GOT3 (cell line): ENCODE measurements at places on chromosomes 12 and 14.

DNA sequence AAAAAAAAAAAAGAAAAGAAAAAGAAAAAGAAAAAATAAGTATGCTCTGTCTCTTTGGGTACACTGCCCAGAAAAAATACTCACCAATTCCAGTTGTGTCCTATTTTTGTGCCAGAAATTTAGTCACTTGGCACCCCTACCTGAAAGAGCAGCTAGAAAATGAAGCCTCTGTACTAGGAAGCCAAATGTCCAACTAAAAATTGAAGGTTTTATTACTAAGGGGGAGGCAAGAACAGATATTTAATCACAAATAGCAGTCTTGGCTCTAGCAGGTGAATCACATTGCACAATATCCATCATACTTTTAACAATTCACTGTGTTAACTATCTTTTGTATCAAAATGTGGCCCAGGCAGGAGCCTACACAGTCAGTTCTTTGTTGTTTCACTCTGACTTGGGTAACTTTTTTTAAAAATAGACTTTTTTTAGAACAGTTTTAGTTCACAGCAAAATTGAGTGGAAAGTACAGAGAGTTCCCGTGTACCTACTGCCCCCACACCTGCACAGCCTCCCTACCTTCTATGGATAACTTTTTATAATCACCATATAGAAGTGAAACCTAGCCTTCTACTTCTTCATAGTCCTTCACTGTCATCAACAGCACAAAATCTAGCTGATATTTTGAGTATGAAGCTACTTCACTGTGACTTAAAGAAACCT lies 87.1 kb upstream of the ATF7IP start:
- no peak for DNase-seq

GRCh38 chr12:49750027-49750995 lies 9.0 kb downstream of the TMBIM6 start:
- no peak for DNase-seq

DNA sequence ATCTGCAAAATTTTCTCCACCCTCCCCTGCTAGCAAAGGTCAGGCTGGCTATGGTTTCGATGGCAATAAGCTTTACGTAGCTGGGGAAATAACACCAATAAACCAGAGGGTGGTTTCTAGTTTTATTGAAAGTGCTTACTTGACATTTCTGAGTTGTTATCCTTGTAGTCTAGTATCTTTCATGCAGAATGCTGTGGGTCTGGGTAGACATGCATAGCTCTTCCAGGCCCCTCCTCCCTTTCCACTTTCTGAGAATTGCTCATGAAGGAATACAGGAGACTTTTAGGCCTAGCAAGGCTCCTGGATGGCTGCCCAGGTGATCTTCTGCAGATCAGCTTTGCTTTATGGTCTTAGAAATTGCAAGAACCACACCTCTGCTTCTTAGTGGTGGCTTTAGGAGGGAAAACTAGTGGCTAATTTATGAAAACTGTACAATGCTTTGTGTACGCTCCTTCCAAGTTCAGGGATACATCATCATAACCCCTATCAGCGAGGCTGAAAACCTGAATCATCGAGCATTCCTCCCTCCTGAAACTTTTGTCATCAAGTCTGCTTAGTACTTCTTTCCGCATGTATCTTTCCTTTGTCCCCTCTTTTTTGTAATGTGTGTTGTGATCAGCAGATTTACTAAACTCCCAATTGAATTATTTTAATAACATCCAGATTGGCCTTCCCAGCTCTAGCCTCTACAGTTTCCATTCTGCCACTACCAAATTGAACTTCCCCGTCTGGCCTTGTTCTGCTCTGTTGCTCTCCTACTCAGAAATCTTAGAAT lies 473.0 kb downstream of the RAD51B start:
- DNase-seq, result no peak

DNA sequence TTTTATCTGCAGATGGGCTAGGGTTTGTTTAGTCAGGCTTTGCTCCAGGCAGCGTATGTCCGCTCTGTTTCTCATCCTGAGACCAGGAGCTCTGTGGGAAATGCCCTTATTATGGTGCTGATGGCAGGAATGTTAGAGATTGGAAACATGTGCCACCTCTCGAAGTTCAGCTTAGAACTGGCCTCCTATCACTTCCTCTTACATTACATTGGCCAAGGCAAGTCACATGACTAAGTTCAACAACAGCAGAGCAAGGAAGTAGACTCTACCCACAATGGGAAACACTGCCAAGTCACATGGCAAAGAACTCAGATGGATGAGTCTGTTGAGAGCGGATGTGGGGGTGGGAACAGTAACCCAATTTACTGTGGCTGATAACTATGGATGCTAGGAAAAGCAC lies 161.9 kb upstream of the WSCD2 start:
- DNase-seq, result no peak

DNA sequence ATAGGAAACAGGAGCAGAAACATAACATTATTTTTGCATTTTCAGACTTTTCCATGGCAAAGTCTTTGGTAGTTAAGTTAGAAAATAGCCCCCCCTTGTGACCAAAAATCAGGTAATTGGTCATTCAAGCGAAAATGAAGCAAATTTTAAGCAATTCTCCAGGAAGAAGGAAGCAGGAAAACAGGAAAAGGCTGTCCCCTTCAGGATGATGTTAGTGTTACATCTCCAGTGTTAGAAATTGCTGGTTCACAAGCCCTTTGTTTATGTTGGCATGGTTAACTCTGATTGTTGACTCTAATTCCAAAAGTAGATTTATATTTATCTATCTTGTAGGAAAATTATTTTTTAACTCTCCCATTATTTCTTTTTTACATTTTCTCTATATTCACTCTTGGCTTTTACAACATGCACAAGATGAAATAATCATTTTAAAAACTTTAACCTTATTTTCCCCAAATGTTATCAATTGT lies 18.8 kb upstream of the GAS2L3 start:
- no peak for DNase-seq

GRCh38 chr12:31803306-31804184 lies 74.7 kb upstream of the AMN1 start:
- DNase-seq, result no peak

GRCh38 chr12:59004456-59004855 lies 84.2 kb upstream of the LRIG3 start:
- DNase-seq, result no peak

DNA sequence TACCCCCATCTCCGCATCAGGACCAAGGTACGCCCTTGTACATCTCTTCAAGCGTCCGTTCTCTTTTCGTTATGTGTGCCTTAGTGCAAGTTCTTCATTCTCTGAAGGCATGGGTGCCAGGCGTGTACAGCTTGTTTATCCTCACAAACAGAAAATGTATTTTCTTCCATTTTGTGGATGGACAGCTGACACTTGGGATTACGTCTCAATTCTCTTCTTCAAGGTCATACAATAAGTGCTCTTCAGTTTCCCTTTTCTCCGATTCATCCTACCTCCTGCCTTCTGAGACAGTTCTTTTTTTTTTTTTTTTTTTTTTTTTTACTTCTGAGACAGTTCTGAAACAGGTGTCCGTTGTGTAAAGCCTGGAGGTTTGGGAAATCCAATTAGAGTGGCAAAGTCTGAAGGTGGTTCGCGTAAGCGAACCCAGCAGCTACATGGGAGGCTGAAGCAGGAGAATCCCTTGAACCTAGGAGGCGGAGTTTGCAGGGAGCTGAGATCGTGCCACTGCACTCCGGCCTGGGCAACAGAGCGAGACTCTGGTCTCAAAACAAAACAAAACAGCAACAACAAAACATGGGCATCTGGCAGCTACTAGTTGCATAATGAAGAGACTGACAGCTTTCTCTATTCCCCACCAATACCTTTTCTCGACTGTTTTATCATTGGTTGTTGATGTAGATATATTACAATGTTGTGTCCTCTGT lies 734 bp downstream of the COX6A1 start:
- DNase-seq, result no peak

- DNase-seq, result no peak
Observed at GRCh38 chr12:121451961-121452339, 52.0 kb downstream of the RNF34 start.

DNA sequence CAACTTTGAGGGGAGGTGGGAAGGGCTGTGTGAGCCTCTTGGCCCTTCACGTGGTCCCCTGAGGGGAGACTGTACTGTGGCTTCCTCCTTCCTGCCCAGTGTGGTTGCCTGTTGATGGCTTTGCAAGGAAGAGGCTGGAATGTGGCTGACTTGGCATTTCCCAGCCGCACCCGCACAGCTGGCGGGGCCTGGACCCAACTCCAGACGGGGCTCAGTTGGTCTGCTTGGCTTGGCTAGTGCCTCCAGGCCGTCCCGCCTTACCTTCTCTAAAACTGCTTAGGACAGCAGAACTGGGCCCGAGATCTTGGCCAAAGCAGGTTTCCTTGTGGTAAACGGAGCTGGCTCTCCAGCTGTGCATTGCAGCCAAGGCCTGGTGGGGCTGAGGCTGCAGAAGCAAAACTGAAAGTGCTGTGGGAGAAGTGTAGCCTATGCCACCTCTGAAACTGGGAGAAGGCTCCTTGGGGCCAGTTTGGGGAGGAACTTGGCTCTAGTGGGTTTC lies 139.5 kb downstream of the SMOC1 start:
- DNase-seq, result no peak

- no peak for DNase-seq
Observed at GRCh38 chr12:29797565-29798355, 14.0 kb upstream of the TMTC1 start.

- DNase-seq, result no peak
Observed at GRCh38 chr12:123937707-123938591, 34.7 kb downstream of the CCDC92 start.

DNA sequence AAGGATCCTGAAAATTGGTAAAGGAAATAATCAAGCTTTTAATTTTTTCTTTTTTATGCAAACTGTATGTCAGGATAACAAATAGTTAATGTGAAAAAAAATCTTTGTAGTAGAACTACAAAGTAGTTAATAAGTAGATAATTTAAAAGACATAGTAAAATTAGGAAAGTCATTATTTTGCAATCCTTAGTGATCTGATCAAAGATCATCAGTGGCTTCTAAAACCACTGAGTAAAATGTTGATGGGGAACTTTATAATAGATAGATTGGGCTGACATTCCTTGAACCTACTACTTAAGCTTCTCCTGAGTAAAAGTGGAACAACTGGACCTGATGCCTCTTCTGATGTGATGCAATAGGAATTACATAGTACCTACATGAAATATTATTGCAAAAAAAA lies 119.0 kb upstream of the TMTC2 start:
- DNase-seq, result no peak

DNA sequence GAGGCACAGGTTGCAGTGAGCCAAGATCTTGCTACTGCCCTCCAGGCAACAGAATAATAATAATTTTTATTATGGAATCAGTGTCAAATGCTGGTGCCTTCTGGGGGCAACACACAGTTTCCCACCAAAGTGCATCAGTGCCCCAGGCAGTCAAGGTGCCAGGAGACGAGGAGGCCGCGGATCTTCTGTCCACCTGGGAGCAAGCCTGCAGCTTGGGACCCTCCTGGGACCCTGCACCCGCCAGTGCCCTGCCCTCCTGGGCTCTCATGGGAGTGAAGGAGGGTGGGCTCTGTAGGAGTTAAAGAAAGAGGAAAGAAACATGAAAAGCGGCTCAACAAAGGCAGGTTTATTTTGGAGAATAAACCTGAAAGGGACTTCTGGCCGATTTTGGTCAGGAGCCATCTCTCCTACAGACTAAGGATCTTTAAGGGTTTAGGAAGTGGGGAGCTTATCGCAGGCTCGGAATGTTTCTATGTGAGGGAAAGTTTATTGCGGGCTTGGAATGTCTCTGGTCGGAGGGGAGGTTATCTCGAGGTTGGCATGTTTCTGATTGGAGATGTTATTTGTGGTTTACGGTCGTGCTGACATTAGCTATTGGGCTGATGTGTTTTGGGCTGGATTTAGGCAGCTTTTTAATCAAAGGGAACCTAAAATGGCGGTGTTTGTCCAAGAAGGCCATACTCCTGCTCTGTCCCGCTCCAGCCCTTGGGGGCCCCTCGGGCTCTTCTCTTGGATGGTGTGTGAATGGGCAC lies 1.1 kb upstream of the ASPG start:
- no peak for DNase-seq

DNA sequence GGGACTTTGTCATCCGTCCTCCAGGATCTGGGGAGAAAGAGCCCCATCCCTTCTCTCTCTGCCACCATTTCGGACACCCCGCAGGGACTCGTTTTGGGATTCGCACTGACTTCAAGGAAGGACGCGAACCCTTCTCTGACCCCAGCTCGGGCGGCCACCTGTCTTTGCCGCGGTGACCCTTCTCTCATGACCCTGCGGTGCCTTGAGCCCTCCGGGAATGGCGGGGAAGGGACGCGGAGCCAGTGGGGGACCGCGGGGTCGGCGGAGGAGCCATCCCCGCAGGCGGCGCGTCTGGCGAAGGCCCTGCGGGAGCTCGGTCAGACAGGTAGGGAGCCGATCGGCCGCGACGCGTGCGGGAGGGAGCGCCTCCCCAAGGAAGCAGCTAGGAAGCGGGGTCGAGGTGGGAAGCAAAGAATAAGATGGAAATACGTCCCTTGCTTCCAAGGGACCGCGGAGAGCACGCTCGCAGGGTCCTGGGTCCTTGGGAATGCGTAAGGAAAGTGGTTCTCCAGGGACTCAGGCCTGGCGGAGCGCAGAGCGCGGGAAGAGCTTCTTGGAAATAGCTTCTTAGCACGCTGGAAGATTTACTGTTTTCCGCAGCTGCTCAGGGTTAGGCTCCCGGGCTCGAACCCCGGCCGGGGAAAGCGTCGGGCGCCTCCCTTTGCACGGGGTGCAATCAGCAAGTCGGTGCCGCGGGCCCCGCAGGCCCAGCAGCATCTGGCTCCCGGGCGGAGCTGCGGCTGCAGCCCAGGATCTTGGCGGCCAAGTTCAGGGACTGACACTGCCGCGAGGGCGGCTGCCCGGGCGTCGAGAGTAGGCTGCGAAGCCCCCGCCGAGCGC lies 457 bp downstream of the SOCS2 start:
- DNase-seq, result no peak

- DNase-seq, result no peak
Observed at GRCh38 chr14:32374155-32374554, 45.1 kb downstream of the AKAP6 start.

- DNase-seq, result no peak
Observed at GRCh38 chr12:115135800-115136211, 451.8 kb upstream of the TBX3 start.

- DNase-seq, result no peak
Observed at GRCh38 chr12:69328426-69328825, 19.8 kb upstream of the LYZ start.
